ENCODE measurements at places on chromosomes 11 and 22. TPM values are rescaled to one million over a fixed set of nuclear protein-coding genes. Genes with fewer than 3 reads are reported as not detected.

Gene MRGPRF
- 3.4 TPM for total RNA-seq

Gene OR8D1
- not detected for total RNA-seq

Gene ZDHHC24
- 5.3 TPM for total RNA-seq

Gene LRRC10B
- 0.36 TPM for total RNA-seq

Gene NEU3
- 15.3 TPM for total RNA-seq

Gene OR4A16
- total RNA-seq = not detected

Gene NRXN2
- total RNA-seq = 1.7 TPM

Gene DNAJB7
- not detected for total RNA-seq

Gene KIRREL3
- 0.58 TPM for total RNA-seq

Gene APOA5
- not detected for total RNA-seq

Gene TSSK2
- not detected for total RNA-seq

Gene PRRG4
- total RNA-seq = 0.82 TPM

Gene OR6T1
- not detected for total RNA-seq

Gene FGF19
- total RNA-seq = not detected

Gene MS4A12
- total RNA-seq = not detected

Gene TMEM45B
- not detected for total RNA-seq

Gene BIRC3
- total RNA-seq = 10.0 TPM

Gene MISFA
- total RNA-seq = 13.4 TPM

Gene ZBTB16
- total RNA-seq = 69.4 TPM

Gene MUC15
- total RNA-seq = not detected

Gene PLEKHA7
- 26.6 TPM for total RNA-seq

Gene CRACR2B
- 19.8 TPM for total RNA-seq

Gene FJX1
- total RNA-seq = 1.4 TPM

Gene DGCR6
- total RNA-seq = 5.6 TPM

Gene SLC22A9
- not detected for total RNA-seq

Gene SMC1B
- total RNA-seq = not detected

Gene MED19
- total RNA-seq = 7.4 TPM
